ENCODE measurements at places on chromosomes 2 and 18.

- DNase-seq: no peak
Observed at GRCh38 chr2:37833423-37833822, 91.7 kb upstream of the RMDN2 start.

GRCh38 chr18:8912348-8913326 is 189.9 kb upstream of the NDUFV2 start:
- DNase-seq: no peak

GRCh38 chr2:44955593-44956392 is 14.3 kb downstream of the SIX3 start:
- DNase-seq: peak; percentile 92

GRCh38 chr18:60668583-60668982 is 296.0 kb upstream of the MC4R start:
- DNase-seq: no peak

GRCh38 chr18:39620551-39621168 is 2055.1 kb upstream of the CELF4 start:
- no peak for DNase-seq

- DNase-seq: no peak
Observed at GRCh38 chr2:158779621-158780020, 15.5 kb upstream of the DAPL1 start.

GRCh38 chr2:74345272-74345943 is 2.2 kb upstream of the SLC4A5 start:
- no peak for DNase-seq
